Erythroblast (primary cell): ENCODE measurements at places on chromosomes 2 and 18.

DNA sequence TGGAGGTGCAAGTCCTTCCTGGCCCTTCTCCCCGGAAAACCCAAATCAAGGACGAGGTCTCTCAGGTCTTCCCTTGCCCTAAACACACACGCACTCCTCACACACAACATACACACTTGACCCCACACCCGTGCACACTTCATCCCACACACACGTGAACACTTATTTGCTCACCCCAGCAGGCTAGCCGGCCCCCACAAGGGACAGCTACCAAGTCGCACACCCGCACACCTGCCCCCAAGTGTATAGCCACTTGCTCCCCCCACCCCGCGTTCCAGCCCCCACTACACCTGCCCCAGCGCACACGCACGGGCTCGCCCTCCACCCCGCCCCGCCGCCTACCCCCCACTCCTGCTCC lies 359 bp downstream of the TGFBRAP1 start:
- DNase-seq = peak; percentile 59

DNA sequence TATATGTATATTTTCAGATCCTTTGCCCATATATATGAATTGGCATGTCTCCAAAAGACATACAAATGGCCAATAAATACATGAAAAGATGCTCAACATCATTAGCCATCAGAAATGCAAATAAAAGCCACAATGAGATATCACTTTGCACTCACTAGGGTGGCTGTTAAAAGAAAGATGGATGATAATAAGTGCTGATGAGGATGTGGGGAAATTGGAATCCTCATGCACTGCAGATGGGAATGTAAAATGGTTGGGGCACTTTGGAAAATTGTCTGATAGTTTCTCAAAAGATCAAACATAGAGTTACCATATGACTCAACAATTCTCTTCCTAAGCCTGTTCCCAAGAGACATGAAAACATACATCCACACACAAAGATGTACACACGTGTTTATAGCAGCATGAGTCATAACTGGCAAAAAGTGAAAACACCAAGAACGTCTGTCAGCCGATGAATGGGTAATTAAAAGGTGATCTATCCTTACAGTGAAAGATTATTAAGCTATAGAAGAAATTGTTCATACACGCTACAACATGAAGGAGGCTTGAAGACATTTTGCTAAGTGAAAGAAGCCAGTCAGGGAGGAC lies 19.7 kb downstream of the NGEF start:
- no peak for DNase-seq

GRCh38 chr2:152072011-152072410 lies 26.8 kb downstream of the CACNB4 start:
- DNase-seq = no peak

DNA sequence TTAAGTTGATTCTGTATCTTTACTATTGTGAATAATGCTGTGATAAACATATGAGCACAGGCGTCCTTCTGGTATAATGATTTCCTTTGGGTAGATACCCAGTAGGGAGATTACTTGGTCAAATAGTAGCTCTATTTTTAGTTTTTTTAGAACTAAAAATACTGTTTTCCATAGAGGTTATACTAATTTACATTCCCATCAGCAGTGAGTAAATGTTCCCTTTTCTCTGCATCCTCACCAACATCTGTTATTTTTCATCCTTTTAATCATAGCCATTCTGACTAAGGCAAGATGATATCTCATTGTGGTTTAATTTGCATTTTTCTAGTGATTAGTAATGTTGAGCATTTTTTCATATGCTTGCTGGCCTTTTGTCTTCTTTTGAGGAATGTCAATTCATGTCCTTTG lies 35.1 kb downstream of the PMS1 start:
- no peak for DNase-seq

DNA sequence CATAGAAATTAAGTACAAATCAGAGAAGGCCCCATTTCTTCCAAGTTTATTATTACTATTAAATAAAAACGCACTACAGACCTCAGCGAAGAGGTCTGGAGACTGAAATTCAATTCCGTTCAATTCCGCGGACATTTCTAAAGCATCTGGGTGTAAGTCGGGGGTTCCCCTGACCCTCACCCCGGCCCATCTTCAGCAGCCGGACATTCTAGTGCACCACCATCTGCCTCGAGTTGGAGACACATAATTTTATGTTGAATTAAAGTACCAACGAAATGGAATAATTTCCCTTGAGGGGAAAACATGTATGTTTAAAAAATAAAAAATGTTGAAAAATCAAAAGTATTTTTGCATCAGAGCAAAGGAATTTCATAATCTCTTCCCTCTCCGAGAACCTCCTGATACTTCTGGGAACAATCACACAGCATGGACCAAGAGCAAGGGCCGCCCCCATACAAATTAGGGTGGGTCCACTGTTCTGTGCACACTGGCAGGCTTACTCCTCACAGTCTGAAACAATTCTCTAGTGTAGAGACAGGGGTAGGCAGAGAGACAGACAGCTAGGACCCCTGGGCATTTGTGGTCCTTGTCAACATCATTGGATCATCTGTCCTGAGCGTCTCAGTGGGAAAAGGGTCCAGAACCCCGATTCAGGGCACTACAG lies 29.3 kb downstream of the MBP start:
- DNase-seq = no peak

- DNase-seq = no peak
Measured at GRCh38 chr18:75249175-75249518, 38.5 kb downstream of the TSHZ1 start.

DNA sequence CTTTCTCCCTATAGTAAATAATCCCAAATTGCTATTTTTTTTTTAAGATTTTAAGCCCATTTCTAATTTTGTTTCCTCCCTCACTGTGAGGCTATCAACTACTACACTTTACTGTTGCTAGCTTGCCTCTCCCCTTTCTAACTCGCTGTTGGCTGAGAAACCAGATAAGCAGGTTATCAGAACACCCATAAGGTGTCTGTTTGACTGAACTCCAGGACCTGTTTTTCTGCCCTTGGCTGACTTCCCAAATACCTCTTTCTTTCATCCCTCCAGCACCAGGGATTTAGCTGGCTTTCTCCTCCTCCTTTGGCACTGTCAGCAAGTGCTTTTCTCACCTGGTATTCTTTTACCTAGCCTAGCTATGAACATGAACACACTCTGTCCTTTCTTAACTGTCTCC lies 11.1 kb downstream of the TRAK2 start:
- DNase-seq = peak; percentile 95

GRCh38 chr18:58272209-58272608 lies 228.2 kb downstream of the NEDD4L start:
- DNase-seq = no peak

- peak; percentile 22 for DNase-seq
Measured at GRCh38 chr2:69847068-69847828, 17.8 kb downstream of the GMCL1 start.
